Kasumi-1 (cell line): ENCODE measurements at places on chromosomes 3 and 15.

DNA sequence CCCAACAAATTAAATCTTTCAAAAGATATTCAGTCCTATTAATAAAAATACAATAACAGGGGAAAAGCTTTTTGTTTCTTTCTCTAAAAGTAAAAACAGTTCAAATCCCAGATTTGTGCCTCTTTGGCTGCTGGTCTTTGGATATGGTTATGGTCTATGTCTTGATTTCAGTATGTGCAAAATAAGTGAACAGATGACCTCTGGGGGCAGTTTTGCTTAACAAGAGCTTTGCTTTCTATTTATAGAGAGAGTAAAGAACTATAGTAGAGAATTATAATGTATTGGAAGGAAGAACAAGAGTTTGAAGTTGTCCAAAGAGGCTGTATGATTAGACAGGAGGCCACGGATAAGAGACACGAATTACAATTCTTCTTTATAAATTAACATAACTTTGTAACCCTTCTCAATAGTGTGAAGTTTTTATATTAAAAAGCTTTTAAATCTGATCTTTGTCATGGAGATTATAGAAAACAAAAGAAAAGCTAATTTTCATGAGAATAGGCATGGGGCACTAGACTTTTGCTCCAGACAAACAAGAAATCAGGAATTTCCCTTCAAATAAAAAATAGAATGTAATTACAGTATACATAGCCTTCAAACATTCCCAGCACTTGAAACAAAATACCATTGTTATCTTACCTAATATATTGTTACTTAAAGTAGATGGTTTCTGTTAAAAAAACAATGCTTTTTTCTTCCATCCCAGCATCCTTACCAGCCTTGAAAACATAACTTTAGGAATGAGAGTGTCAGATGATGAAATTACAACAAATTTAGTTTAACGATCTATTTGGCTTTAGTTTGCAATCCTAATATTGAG, 432.7 kb upstream of the ARHGEF26 start:
- DNase-seq, result no peak

DNA sequence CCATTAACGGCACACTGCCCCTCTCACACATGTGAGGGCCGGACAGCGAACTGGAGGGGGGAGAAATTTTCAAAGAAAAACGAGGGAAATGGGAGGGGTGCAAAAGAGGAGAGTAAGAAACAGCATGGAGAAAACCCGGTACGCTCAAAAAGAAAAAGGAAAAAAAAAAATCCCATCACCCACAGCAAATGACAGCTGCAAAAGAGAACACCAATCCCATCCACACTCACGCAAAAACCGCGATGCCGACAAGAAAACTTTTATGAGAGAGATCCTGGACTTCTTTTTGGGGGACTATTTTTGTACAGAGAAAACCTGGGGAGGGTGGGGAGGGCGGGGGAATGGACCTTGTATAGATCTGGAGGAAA, 1.5 kb downstream of the SOX2 start:
- DNase-seq, result no peak

DNA sequence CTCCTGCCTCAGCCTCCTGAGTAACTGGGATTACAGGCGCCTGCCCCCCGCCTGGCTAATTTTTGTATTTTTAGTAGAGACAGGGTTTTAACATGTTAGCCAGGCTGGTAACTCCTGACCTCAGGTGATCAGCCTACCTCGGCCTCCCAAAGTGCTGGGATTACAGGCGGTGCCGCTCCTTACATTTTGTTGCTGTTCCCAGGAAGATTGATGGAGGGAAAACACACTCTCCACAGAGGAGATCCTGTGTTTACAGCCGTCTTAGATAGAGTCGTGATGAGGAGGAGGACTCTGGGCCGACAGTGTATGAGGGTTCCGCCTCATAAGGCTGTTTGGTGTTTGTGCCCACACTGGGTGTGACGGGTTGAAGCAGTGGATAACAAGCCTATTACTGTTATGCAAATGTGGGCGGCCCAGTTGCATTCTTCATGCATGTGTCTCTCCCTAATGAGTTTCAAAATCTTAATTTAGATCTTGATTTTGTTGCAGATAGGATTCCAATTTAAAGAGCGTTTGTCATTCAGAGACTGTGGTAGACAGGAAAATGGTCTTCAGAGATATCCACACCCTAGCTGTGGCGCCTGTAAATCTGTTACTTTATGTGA, 60.0 kb downstream of the APBA2 start:
- DNase-seq, result no peak

GRCh38 chr15:26024241-26024640, 161.1 kb upstream of the ATP10A start:
- no peak for DNase-seq

DNA sequence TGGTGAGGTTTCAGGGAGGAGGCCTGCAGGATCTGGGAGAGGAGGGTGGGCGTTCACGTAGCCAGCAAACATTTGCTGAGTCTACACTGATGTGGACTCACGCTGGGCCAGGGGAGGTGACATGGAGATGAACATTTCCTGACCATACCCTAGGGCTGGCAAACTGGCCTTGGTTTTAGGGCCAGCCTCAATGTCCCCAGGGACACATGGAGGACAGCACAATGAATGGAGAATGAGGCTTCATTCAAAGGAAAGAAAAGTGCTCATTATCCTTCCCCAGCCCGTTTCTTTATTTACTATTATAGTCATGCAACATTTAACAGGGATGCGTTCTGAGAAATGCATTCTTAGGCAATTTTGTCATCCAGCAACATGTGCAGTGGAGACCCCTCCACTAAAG, 26.8 kb downstream of the ACAN start:
- no peak for DNase-seq
